Activated CD4-positive, alpha-beta T cell treated with anti-CD3 and anti-CD28 coated beads, Interleukin-2, amount 10 ng/mL, durations not matched to agents 24 days and 14 days (primary cell): ENCODE measurements at places on chromosomes 3 and 15. TPM values are rescaled to one million over a fixed set of nuclear protein-coding genes. Genes with fewer than 3 reads are reported as not detected.

The TICRR gene
- 18.8 and 21.0 TPM in 2 replicates for total RNA-seq

The RTP4 gene
- total RNA-seq = 3.0 and 3.4 TPM in 2 replicates

The HRH1 gene
- 0.42 and 0.52 TPM in 2 replicates for total RNA-seq

The DISP2 gene
- 0.02 and 0.05 TPM in 2 replicates for total RNA-seq

The SLC25A38 gene
- 37.8 and 38.2 TPM in 2 replicates for total RNA-seq

The KCNMB2 gene
- total RNA-seq = not detected in 2 replicates

The RETNLB gene
- not detected in 2 replicates for total RNA-seq

The SNRK gene
- total RNA-seq = 29.0 and 30.3 TPM in 2 replicates

The HTR3E gene
- total RNA-seq = not detected in 2 replicates

The MUSTN1 gene
- total RNA-seq = 0.43 and 0.54 TPM in 2 replicates

The FBXL22 gene
- 0.80 and 1.3 TPM in 2 replicates for total RNA-seq

The PATL2 gene
- 10.9 and 13.5 TPM in 2 replicates for total RNA-seq

The STARD5 gene
- total RNA-seq = 4.6 and 5.8 TPM in 2 replicates

The LEKR1 gene
- total RNA-seq = 0.14 and 0.24 TPM in 2 replicates

The IMPG2 gene
- 0.02 and 0.05 TPM in 2 replicates for total RNA-seq

The PTH1R gene
- not detected in 2 replicates for total RNA-seq

The ISL2 gene
- total RNA-seq = 0.31 and 0.89 TPM in 2 replicates

The SHC4 gene
- 20.4 and 21.2 TPM in 2 replicates for total RNA-seq

The BFSP2 gene
- total RNA-seq = not detected in 2 replicates

The CADM2 gene
- total RNA-seq = not detected in 2 replicates

The CSPG4 gene
- not detected in 2 replicates for total RNA-seq

The SLC15A2 gene
- 0.95 and 2.7 TPM in 2 replicates for total RNA-seq

The FRMD5 gene
- total RNA-seq = 0.09 TPM in 1 of 2 replicates, not detected in the other

The CP gene
- not detected in 2 replicates for total RNA-seq

The XRN1 gene
- 43.8 and 49.5 TPM in 2 replicates for total RNA-seq

The CLDN11 gene
- not detected in 2 replicates for total RNA-seq

The MME gene
- not detected in 2 replicates for total RNA-seq

The ROPN1 gene
- not detected in 2 replicates for total RNA-seq

The CHRNA7 gene
- 0.12 TPM in 1 of 2 replicates, not detected in the other for total RNA-seq

The GPR27 gene
- 1.0 and 1.4 TPM in 2 replicates for total RNA-seq

The WNT7A gene
- total RNA-seq = 0.05 TPM in 1 of 2 replicates, not detected in the other

The ITPKA gene
- 3.3 and 3.8 TPM in 2 replicates for total RNA-seq

The SEC62 gene
- total RNA-seq = 72.1 and 72.4 TPM in 2 replicates

The GHSR gene
- total RNA-seq = not detected in 2 replicates

The THBS1 gene
- total RNA-seq = 1.9 and 2.8 TPM in 2 replicates

The SLC12A8 gene
- 1.1 and 1.2 TPM in 2 replicates for total RNA-seq

The WDR93 gene
- total RNA-seq = not detected in 2 replicates

The RAB6B gene
- total RNA-seq = 0.07 and 0.14 TPM in 2 replicates

The PDZRN3 gene
- not detected in 2 replicates for total RNA-seq

The SOX2 gene
- not detected in 2 replicates for total RNA-seq

The CFAP100 gene
- total RNA-seq = not detected in 2 replicates

The WNT5A gene
- not detected in 2 replicates for total RNA-seq

The DCLK3 gene
- not detected in 2 replicates for total RNA-seq

The CCR8 gene
- 5.7 and 7.5 TPM in 2 replicates for total RNA-seq

The GOLGA6A gene
- not detected in 2 replicates for total RNA-seq

The ARGFX gene
- not detected in 2 replicates for total RNA-seq

The APOD gene
- total RNA-seq = 1.8 and 2.6 TPM in 2 replicates

The SNX1 gene
- total RNA-seq = 117 and 129 TPM in 2 replicates

The DET1 gene
- total RNA-seq = 2.1 and 2.8 TPM in 2 replicates

The ECE2 gene
- not detected in 2 replicates for total RNA-seq

The ASB14 gene
- not detected in 2 replicates for total RNA-seq
